ENCODE measurements at places on chromosomes 2 and 18.

- no peak for DNase-seq
Measured at GRCh38 chr2:74576211-74576862, 21.8 kb downstream of the DOK1 start.

DNA sequence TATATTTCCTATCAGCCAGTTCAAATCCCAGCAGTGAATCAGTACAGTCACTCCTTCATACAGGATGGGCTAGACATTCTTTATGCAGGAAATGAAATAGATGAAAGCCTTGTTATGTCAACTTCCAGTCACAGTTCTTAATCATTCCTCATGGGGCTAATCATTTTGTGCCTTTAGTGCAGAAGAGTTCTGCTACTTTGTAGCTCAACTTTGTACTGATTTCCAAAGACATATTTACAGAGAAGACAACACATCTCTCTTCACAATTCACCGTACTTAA is 593.9 kb upstream of the NETO1 start:
- DNase-seq = no peak

DNA sequence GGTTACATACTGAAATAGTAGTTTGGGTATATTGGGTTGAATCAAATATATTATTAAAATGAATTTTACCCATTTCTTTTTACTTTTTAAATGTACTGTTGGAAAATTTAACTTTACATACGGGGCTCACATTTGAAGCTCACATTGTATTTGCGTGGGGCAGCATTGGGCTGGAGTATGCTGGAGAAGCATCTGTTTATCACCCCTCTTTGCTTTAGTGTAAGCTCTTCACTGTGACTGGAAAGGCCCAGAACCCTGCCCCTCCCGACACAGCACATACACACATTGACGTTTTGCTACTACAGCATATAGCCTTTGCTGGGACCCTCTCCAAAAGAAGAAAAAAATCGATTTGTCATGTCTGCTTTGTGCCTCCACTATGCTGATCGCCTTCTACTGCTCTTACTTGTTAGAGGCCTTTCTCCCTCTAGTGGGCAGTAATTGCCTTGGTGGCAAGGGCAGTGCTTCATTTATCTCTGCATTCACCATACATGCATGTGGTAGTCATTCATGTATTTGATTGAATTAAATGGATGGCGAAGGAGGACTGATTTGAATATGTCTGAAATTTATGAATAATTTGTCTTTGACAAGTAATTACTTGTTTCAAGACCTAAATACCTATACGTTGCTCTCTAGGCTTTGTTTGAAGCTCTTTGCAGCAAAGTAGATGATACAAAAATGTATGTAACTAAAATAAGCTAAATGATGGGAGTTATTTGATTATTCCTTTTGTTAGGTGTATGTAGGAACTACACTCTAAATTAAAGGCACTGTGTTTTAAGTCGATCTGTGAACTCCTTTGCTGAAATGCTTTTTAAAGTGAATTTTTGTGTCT is 37.4 kb downstream of the VAPA start:
- DNase-seq = peak; percentile 66

GRCh38 chr2:160696087-160696452 is 202.5 kb upstream of the RBMS1 start:
- no peak for DNase-seq

DNA sequence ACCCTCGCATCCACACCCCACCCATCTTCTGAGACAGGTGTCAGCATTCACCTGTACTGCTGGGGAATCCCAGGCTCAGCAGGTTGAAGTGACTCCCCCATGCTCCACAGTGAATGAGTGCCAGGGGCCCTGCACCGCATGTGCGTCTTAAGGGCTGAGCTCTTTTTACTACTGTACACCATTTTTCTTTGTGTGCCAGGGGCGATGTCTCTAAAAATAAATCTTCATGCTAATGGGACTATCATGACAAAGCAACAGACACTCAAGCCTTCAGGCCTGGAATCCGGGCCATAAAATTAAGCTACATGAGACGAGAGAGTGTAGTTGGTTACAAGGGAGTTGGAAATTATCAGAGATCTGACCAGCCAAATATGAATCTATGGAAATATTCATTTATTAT is 294.8 kb downstream of the LPIN1 start:
- DNase-seq = no peak

- DNase-seq = no peak
Measured at GRCh38 chr2:70094978-70095719, 7.9 kb downstream of the PCBP1 start.

DNA sequence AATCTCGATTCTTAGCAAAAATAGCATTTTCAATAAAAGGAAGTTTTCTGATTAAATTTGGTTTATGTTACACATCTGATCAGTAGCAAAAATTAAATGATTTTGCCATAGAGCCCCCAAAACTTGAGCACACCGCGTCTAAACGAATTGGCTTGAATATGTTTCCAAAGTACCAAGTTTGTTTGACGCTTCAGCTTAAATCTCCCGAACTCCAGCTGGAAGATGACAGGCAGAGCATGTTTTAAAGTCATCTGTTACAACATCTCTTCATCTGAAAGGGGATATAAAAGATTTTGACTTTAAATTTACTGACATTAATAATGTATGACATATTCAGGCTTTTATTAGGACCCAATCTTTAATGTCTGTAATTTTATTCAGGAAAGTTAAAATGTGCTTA is 129.8 kb downstream of the NCK2 start:
- DNase-seq = no peak

DNA sequence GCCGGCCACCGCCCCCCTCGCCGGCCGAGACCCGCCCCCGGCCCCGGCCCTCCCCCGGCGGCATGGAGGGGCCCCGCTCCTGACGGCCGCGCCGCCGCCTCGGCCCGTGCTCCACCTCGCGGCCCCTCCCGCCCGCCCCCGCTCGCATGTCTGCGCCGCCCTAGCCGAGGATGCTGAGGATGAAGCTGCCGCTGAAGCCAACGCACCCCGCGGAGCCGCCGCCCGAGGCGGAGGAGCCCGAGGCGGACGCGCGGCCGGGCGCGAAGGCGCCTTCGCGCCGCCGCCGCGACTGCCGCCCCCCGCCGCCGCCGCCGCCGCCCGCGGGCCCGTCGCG is 397 bp downstream of the ZCCHC2 start:
- DNase-seq = no peak

DNA sequence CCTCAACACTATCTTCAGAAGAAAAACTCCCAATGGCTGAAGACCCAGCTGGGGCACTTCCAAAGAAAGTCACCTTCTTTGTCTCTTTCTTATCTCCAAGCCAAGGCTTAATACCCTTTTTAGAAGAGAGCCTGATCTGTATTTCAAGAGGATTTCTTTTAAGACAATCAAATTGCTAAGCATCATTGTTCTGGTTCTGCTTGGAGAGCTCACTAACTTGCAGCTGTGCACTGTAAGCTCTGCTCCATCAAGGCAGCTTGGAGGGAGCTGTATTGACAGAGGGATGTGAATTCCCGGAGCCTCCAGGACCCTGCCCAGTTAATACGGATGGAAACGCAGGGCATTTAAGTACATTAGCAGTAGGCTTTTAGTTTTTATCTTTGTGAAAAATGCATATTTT is 253.1 kb downstream of the TDRD15 start:
- no peak for DNase-seq

GRCh38 chr18:75679331-75679730 is 251.8 kb upstream of the SMIM21 start:
- no peak for DNase-seq

- no peak for DNase-seq
Measured at GRCh38 chr2:127142663-127143630, 36.0 kb upstream of the BIN1 start.

- DNase-seq = no peak
Measured at GRCh38 chr2:177396703-177397460, 4.3 kb downstream of the AGPS start.

DNA sequence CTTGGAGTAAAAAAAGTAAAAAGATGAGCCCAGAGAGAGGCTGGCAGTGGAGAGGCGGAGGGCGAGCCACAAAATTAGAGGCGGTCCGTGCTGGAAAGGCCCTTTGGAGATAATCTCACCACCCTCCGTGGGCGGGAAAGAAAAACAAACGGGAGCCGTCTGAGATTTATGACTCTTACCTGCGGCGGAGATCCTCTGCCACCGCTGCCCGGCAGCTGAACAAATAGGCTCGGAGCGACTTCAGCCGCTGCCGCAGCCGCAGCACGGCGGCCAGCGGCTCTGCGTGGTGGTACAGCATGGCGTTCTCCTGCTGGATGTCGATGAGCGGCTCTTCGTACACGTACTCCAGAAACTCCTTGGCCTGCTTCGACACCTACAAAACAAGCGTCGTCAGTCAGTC is 94.6 kb downstream of the PLEKHM3 start:
- DNase-seq = peak; percentile 89

- DNase-seq = no peak
Measured at GRCh38 chr2:54855434-54855833, 132.0 kb downstream of the EML6 start.

GRCh38 chr2:122216071-122216470 is 460.6 kb downstream of the TSN start:
- no peak for DNase-seq

DNA sequence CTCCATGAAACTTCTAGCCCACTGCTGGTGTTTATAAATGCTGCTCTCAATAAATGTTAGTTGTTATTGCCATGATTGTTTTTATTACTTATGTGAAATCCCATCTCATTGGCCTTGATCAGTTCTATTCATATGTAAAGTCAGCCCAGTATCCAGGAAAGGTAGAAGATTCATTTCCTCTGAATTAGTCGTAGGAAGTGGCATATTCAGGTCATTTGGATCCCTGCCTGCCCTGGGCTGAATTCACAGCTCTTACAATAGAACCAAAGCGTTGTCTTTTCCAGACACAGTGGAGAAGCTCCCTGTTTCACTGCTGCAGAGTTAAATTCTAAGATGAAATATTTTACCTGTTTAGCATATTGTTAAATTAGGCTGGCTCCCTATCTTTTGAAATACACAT is 70.3 kb downstream of the MAIP1 start:
- DNase-seq = no peak

DNA sequence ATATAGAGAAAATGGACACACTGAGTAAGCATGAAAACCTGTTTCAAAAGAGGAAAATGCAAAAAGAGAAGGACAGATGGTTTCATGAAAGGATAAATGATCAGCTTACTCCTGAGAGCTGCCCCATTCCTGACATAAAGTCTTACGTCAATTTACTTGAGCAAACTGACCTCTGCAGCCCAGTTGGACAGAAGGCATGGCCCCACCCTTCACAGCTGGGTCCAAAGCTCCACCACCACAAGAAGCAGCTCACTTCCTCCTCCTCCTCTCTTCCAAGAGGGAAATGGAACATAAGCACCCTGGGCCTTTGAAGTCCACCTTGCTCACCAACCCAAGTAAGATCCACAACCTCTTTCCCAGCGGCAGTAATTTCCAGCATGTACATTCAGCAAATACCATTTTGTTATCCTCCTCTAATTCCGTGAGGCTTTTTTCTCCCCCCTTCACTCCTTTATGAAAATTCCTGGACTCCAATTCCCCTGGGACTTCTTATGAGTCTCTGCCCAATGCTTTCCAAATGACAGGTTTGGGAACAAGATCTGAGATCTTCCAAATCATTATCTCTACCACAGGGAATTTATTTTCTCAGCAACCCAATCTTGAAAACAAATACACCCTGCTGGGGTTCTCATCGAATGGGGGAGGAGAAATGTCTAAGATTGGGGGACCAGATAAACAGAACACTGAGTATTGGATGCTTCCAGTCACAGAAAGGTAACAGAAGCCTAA is 10.1 kb downstream of the COL4A4 start:
- no peak for DNase-seq

- peak; percentile 28 for DNase-seq
Measured at GRCh38 chr2:84971510-84972206, 697 bp downstream of the KCMF1 start.

GRCh38 chr2:99488539-99489062 is 1.2 kb downstream of the REV1 start:
- DNase-seq = no peak

DNA sequence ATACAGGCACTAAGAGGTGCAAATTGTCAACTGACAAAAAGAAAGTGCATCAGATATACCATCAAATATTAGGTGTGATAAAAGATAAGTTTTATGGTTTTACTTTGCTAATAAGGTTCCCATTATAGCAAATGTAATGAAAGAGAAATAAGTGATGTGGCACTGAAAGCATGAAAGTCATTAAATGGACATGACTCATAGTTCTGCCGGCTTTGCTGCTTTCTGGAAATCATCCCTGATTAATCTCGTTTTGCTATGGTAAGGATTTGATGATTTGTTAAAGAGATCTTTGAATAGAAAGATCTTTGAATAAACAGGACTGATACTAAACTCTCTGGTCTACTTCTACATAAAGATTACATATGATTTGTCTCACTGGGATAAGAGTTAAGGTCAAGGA is 72.7 kb downstream of the CLIP4 start:
- DNase-seq = no peak

GRCh38 chr18:65073060-65073550 is 677.7 kb upstream of the CDH7 start:
- DNase-seq = no peak

- no peak for DNase-seq
Measured at GRCh38 chr2:241649404-241649803, 11.9 kb downstream of the ATG4B start.

GRCh38 chr18:79904357-79905147 is 46.9 kb downstream of the SLC66A2 start:
- no peak for DNase-seq

GRCh38 chr2:211498551-211499205 is 942.3 kb downstream of the CPS1 start:
- no peak for DNase-seq

DNA sequence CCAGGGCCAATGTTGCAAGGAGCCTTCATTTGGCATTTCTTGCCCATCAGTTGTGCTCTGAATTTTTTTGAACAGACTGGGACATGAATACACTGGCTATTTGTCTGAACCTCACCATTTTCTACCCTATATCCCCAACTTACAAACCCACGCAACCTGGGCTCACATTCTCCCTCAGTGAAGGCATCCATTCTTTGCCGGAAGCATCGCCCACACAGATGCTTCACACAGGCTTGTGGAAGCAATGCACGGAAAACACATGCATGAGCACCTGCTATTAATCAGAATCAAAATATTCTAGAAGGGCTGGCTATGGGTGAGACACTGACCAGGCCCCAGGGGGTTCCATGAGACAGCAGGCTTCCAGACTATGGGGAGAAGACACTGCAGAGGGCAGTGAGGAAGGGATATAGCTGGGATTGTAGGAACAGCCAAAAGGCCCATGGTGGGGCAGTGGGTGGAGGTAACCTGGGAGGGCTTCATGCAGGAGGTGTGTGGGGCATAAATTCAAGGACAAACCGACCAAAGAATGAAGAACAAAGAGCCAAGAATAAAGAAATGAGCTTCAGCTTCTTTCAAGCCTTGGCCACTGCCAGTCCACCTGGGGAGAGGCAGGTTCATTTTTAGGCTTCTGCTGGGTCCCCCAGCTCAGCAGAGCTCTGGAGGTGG is 261.5 kb downstream of the CELF4 start:
- no peak for DNase-seq

DNA sequence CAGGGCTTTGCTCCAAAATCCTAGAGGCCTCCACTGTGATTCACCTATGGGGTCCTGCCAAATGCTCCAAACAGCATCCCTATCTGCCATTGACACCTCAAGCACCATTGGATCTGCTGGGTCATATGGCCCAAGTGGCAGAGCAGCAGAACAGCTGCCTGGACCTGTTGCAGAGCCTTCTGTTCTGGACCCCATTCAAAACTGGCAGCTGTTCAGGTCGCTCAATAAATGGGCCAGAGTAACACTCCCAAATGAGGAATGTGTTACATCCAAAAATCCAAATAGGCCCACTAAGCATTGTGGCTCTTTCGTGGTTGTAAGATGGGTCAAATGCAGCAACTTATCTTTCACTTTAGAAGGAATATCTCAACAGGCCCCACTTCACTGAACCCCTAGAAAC is 783.6 kb downstream of the DCDC2C start:
- DNase-seq = no peak

All from COR-L47 (cell line).